ENCODE measurements at places on chromosomes 2 and 18. TPM values are rescaled to one million over a fixed set of nuclear protein-coding genes. Genes with fewer than 3 reads are reported as not detected.

DNA sequence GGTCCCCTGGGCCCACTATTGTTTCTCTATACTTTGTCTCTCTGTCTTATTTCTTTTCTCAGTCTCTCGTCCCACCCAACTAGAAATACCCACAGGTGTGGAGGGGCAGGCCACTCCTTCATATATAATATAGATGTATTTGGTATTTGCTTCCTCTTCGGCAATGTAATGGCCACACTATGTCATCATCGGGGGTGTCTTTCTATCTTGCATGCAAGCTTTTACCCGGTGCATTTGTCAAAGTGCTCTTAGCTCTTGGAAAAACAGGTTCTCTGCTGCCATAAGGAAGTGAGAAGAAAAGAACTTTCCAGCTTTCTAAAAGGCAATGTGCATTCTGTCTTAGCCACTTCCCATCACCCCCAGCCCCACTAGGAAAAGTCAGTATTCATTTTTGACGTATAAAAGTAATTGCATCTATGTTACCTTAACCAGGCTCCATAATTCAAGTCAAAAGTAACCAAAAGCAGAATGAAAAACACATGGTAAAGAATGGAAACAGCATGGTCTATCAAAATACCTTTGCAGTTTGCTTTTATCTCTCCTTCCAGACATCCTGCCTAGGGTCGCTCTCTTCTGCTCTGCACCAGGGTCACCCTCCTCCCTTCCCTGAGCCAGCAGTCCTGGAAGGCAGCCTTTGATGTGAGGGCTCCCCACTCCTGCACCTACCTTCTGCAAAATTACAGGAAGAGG is 27.2 kb upstream of the FHL2 start:
- peaks cover 60% of the 10 kb centered on the region for H3K27me3 ChIP-seq
- DNase-seq, result peak; percentile 44
- no peaks in the 10 kb centered on the region for H3K4me1 ChIP-seq

GRCh38 chr18:38552732-38553321 is 987.2 kb upstream of the CELF4 start:
- no peaks in the 10 kb centered on the region for H3K4me1 ChIP-seq
- no peak overlapping the region for H3K27ac ChIP-seq
- no peaks in the 10 kb centered on the region for H3K27me3 ChIP-seq
- H3K4me3 ChIP-seq, result no peak overlapping the region
- no peak for DNase-seq
- H3K36me3 ChIP-seq, result no peaks in the 10 kb centered on the region

GRCh38 chr2:41853427-41854191 is 194.2 kb upstream of the PKDCC start:
- no peak overlapping the region for H3K4me3 ChIP-seq
- no peak for DNase-seq
- peaks cover 25% of the 10 kb centered on the region for H3K27me3 ChIP-seq

The POTEE gene
- total RNA-seq, result not detected
